ENCODE measurements at places on chromosomes 3 and 15.

- no peak for DNase-seq
These were observed 29.2 kb downstream of the NSUN3 start for GRCh38 chr3:94092086-94092485.

DNA sequence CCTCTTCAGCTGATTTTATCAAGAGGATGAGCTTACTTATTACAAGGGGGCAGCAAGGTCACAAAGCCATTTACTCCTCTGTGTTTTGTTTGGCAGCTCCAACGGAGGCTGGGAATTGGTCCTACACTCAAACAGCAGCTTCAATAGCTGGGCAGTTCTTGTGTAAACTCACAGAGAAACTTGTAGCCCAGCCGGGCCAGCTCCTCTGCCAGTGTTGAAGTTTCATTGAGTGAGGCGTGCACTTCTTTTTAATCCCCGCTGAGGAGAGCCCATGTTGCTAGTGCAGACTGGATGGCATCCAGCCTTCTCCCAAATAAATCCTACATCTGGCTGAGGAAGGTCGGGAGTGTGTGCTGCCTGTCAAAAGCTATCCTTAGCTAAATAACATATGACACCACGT is 59.5 kb downstream of the BFSP2 start:
- peak; percentile 60 for DNase-seq

GRCh38 chr3:27641888-27642601 is 80.1 kb downstream of the EOMES start:
- DNase-seq, result no peak

GRCh38 chr15:92410537-92410936 is 16.9 kb downstream of the ST8SIA2 start:
- no peak for DNase-seq

- DNase-seq, result no peak
These were observed 654.0 kb upstream of the TGFBR2 start for GRCh38 chr3:29952431-29952830.

DNA sequence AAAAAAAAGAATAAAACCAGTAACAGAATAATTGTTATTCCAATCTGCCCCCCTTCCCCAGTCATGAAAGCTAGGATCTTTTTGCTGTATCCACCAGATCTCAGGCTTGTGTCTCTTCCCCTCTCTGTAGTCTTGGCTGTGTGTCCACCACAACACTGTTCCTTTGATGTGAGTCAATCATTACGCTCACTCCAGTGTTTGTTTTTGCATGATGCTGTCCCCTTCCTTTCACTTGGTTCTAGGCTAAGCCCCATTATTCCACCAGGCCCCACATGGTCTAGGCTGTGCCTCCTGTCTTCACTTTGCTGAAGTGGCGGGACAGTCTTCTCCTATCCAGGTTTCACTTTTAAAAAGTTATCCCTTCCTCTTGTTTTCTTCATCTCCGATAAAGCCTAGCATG is 13.6 kb downstream of the ACKR2 start:
- no peak for DNase-seq

GRCh38 chr3:82308755-82309154 is 547.3 kb upstream of the GBE1 start:
- no peak for DNase-seq

GRCh38 chr15:84992157-84992944 is 10.7 kb downstream of the PDE8A start:
- no peak for DNase-seq

- no peak for DNase-seq
These were observed 124.6 kb upstream of the ARHGEF3 start for GRCh38 chr3:56926243-56926946.

DNA sequence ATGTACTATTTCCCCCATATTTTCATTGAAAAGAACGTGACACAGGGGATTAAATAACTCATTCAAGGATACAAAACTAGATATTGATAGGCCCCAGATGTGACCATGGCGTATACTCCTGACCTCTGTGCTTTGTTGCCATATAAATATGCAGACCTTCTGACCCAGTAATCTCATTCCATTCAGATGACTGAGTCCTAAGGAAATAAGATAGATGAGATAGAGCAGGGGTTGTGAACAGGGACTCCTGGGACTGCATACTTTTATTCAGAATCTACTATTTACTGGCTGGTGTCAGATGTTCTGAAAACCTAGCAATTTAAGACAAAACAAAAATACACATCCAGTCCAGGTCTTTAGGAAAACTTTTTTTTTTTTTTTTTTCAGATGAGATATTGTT is 139.2 kb upstream of the MANF start:
- DNase-seq, result no peak
